ENCODE measurements at places on chromosomes 1 and 21.

- no peak for DNase-seq
Measured at GRCh38 chr1:155974208-155975115, 3.9 kb downstream of the ARHGEF2 start.

DNA sequence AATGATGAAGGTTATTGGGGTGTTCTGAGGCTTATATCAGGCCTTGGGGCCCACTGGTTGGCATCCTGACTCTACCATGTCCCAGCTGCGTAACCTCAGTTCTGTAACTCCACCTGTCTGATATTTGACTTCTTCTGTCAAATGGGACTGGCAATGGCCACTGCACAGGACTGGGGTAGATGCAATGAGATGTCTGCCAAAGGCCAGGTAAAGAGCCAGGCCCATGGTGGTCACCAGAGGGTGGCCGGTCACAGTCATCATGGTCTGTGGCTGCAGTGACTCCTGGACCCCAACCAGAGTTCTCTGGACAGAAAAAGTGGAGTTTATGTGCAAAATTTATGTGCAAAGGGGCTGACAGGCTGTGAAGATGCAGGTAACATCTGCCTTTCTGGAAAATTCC is 173.3 kb downstream of the PTPRU start:
- no peak for DNase-seq

- DNase-seq = no peak
Measured at GRCh38 chr1:82634266-82634665, 833.5 kb downstream of the ADGRL2 start.

DNA sequence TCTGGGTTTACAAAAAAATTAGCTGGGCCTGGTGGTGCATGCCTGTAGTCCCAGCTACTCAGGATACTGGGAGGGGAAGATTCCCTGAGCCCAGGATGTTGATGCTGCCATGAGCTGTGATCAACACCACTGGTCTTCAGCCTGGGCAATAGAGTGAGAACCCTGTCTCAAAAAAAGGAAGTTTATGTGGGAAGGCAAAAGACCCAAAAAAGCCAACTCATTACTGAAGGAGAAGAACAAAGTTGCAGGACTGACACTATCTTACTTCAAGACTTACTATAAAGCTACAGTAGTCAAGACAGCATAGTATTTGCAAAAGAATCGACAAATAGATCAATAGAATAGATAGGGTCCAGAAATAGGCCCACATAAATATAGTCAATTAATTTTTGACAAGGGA is 9.2 kb upstream of the PTGS2 start:
- no peak for DNase-seq

DNA sequence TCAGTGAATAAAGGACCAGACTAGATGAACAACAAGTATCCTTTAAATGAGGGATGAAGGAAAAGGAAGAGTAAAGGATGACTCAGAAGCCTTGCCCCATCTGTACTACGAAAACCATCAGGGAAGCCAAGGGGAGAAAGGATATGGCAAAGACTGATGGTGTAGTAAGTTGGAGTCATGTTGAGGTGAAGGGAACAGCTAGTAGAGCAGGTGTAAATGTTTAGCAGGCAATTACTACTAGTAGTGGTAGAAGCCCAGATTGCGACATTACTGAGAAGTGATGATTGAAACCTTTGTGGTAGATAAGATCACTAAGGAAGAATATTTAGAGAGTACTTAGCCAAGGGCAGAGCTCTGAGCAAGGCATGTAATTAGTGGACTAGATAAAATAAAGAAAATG is 84.0 kb downstream of the PHTF1 start:
- no peak for DNase-seq

DNA sequence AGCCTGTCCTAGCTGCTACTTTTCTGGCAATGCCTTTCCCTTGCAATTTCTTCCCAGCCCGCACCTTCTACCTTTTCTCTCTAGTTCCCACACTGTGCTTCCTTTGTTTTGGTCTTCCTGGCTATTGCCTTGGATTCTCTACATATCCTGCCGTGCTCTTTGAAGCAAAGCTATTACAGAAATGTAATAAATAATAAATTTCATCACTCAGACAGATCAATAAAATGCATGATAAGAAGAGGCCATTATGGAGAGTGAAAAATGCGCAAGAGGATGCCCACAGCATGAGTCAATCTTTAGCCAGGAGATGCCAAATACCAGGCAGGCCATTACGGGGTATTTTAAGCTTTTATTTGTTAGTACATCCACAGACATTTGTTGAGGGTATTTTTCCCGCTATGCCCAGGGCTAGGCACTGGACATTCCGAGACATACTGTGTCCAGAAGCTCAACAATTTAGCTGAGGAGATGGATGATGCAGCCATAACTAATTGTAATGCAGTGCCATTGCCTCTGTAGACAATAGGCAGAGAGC is 163.6 kb downstream of the ST6GALNAC3 start:
- no peak for DNase-seq

DNA sequence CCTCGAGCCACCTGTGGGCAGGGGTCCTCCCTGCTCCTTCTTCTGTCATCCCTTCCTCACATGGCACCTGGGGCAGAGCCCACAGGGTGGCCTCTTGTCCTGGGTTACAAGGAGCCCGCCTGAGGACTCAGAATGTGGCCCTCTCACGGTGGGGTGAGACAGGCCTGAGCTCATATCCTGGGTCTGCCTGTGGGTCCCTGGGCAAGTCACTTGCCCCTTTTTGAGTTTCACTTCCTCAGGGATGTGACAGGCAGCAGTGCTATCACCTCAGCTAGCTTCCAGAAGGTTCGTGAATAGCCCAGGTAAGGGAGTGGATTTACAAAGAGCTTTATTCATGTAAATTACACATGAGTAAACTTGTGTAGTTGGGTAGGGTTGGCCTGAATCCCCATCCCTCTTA is 33.5 kb downstream of the HTR6 start:
- DNase-seq = no peak

DNA sequence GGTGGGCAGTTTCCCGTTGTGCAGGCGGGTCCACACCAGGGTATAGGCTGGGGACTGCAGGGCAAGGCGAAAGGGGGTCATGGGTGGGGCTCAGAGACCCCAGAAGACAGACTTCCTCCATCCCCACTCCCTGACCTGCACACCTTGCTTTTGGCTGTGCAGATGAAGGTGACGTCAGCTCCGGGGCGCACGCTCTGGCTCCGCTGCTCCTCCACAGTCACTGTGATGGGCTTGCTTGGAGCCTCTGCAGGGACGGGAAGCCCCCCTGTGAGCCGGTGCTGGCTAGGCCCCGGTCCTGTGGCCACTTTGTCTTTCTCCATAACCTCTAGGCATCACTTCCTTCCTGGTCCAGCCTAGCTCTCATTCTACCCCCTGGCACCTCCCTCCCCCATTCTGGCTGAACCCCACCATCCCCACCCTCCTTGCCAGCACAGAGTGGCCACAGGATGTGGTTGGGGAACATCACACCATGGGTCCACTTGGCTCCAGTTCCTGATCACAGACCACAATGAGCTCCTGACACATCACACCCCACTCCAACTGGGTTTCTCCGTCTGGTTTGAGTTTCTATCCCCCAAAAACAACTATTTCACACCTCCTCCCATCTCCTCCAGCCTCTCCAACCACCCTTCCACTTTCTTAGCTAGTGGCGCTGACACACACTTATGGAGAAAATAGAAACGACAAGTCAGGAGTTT is 45.2 kb downstream of the LDLRAD2 start:
- DNase-seq = no peak

- DNase-seq = no peak
Measured at GRCh38 chr1:180630408-180631193, 1.2 kb upstream of the XPR1 start.

GRCh38 chr21:20424943-20425342 is 573.3 kb upstream of the NCAM2 start:
- no peak for DNase-seq

DNA sequence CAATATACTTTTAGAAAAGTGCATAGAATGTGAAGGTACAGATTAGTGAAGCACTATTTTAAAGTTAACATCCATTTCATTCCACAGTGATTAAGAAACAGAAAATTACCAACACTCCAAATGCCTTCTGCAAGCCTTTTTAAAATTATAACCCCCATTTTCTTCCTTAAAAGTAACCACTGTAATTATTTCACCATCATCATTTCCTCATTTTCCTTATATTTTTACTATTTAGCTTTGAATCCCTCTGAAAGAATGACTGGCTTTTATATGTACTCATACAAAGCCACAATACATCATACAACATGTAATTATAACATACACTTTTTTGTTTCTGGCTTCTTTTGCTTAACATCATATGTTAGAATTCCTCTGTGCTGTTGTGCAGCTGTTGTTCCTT is 6.5 kb upstream of the NEGR1 start:
- no peak for DNase-seq

GRCh38 chr1:17674726-17675500 is 80.2 kb upstream of the ACTL8 start:
- no peak for DNase-seq

DNA sequence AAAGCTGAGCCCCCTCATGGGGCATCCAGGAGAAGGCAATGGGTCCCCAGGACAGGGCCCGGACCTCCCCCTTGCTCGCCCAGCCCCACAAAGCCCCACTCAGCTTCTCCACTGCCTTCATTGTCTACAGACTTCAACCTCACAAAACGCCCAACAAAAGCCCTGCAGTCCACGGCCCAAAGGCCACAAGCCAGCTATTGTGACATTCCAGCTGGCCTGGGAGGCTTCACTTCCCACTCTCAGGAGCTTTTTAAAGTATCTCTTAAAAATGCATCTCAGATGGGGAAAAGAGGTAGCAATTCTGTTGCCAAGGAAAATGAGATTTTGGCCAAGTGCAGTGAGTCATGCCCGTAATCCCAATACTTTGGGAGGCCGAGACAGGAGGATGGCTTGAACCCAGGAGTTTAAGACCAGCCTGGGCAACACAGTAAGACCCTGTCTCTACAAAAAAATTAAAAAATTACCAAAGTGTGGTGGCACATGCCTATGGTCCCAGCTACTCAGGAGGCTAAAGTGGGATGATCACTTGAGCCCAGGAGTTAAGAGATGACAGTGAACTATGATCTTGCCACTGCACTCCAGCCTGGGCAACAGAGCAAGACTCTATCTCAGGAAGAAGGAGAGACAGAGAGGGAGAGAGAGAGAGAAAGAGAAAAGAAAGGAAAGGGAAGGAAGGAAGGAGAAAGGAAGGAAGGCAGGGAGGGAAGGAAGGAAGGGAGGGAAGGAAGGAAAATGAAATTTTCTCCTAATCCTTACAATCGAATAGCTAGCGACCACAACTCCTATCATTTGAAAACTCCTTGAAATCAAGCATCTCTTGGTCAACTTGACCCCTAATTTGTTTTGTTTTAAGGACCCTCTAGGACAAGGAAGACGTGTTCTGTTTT is 31.4 kb upstream of the TARDBP start:
- no peak for DNase-seq

DNA sequence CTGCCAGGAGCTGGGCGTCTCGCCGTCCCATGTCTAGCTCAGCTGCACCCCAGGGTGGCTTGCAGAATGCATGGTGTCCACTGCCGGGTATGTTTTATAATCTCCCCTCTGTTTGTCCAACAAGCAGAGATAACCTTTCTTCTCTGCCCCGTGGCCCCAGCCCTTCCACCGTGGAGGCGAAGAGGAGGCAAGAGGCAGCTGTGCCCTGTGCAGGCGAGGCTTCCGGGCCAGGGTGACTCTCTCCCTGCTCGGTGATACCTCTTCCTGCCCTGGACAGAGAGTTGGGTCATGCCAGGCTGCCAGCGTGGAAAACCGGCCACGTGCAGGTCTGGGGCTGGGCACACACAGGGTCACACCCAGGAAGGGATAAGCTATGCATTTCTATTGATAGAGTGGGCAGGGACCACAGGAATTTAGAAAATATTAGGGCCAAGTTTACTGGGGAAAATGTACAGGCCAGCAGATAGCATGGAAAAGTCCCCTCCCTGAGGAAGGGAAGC is at the start of gene TFF2:
Gene TFF2, minus strand, starts transcription at position 68 of the 500 bp plus-strand sequence. Its CDS starts 37 bp downstream, at position 31.
- DNase-seq = no peak

DNA sequence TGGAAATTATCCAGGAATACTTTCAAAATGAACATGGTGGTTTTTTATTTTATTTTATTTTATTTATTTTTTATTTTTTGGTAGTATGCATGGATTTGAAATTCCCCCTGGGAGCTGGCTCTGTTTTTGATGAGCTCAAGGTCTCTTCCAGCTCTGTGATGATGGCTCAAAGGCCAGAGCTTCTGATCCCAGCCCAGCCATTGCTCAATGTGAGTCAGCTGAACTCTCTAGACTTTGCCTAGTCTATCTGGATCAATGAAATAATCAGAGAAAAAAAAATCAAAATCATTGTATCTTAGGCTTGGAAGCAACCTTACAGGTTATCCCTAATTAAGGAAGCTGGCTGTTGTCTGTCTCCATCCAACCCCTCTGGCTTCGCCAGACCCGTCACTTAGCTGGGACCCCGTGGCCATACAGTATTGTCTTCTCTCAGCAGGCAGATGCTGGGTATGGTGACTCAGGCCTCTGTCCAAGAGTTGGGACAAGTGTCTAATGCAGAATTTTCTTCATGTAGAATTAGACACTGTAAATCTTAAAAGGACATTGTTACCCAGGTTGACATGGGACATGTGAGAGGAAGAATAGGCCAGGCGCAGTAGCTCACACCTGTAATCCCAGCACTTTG is 90.2 kb upstream of the LPGAT1 start:
- DNase-seq = no peak

DNA sequence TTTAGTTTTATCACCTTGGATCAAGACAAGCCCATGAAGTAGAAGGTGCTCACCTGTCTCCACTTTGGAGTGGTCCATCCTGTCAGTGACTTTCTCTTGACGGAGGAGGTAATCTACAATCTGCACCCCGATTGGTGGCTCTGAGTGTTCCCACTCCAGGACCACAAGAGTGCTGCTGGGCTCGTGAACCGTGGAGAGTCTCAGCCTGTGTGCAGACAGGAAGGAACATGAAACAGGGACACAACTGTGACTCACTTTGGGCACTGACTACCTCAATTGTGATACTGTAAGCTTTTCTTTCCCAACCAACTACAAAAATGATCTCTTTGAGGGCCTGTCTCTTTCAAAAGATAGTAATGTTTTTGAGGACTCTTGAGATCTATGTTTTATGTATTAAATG is 280.2 kb downstream of the ASTN1 start:
- DNase-seq = no peak

- no peak for DNase-seq
Measured at GRCh38 chr1:59972216-59972927, 45.8 kb upstream of the CYP2J2 start.

DNA sequence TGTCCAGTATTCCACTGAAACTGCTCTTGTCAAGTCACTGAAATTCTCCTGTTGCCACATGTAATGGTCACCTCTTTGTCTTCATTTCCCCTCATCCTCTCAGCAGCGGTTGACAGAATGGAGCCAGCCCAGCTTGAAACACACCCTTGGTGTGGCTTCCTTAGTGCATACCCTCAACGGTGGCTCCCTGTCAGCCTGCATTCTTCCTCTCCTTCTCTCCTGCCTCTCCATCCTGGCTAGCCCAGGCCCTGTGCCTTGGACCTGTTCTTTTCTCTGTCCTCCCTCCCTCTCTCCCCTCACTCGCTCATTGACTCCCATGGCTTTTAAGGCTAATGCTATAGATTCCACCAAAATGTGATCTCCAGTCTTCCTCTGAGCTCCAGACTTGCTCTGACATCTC is 3.7 kb downstream of the FCMR start:
- no peak for DNase-seq

DNA sequence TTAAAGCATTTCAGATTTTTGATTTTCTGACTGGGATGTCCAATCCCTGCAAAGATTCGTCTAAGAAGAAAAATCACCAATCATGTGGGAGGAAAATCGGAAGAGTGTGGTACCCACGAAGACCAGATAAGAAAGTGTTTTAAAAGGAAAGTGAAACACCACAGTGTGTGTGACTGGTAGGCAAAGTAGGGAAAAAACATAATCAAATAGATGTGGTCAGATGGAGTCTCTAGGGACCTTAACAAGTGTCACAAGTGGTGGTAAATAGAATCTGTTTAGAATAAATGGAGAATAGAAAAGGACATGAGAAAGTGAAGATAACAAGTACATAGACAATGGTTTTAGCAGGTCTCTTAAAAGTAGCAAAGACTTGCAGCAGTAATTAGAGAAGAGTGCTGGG is 154.6 kb downstream of the SLC30A10 start:
- DNase-seq = no peak
